ENCODE measurements at places on chromosomes 7 and 10.
A peak's percentile ranks its signal among the peaks of the same experiment; 100 is the strongest.

- no peak for DNase-seq
Measured at GRCh38 chr7:128363261-128363721, 1.8 kb upstream of the PRRT4 start.

DNA sequence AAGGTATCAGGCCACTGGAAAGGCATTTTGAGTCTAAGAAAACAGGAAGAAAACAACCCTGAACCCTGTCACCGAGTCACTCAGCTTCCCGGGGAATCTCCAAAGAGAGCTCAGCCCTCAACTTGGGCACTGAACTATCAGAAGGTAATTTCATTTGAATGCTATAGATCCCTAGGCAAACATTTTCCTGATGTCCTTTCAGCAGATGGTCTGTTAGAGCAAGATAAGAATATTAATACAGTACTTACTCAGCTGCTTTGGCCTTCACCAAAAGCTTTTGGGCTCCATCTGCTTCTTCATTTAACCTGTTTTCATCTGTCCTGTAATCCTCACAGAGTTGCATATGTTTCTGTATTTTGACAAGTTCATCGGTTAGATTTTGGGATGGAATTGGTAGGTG lies 34.2 kb upstream of the LAMB1 start:
- DNase-seq, result no peak

DNA sequence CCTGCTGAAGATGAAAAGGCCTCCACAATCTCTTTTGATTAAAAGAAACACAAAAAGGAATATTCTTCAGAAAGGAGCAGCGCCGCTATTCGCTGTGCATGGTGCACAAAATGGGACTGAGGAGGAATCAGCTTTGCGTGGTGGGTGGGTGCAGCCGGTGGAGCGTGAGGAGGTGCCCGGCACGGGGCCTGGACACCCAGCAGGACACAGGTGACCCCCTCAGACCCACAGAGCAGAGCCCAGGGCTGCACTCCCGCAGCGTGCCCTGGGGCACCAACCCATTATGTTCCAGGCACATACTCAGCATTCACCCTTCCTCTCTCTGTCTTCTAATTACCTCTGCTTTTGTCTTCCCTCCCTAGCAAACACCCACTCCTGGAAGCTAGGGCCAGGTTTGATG lies 238.0 kb upstream of the PPP2R2D start:
- DNase-seq, result no peak

DNA sequence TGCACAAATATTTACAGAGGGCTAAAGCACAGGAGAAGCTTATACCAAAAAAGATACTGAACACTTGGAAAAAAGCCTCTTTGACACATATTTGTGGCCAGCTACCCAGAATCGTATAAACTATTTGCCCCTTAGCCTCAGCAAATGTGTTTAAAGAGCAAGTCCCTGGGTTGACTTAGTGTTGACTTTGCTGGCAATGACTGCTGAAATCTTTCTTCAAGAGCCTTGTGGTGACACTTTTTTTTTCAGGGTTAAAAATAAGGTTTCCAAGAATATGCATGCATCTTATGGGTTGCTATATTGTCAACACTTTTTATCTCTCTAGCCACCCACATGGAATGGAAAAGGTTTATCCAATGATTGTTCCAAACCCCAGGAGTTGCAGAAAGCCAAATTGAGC lies 14.9 kb upstream of the PLEKHS1 start:
- no peak for DNase-seq

DNA sequence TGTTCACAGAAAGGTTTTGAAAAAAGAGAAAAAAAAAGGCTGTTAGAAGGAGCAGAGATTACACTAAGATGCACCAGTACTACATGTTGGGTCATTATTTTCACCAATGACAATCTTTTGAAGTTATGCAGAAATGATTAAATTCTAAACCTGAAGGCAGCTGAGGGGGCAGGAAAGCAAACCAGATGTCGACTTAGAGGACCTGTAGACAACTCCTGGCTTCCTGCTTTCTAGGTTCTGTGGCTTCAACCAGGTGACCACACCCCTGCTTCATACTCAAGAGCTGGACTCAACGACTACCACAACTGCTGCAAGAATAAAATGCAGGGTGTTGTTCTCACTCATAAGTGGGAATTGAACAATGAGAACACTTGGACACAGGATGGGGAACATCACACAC lies 30.0 kb downstream of the MYOF start:
- no peak for DNase-seq

DNA sequence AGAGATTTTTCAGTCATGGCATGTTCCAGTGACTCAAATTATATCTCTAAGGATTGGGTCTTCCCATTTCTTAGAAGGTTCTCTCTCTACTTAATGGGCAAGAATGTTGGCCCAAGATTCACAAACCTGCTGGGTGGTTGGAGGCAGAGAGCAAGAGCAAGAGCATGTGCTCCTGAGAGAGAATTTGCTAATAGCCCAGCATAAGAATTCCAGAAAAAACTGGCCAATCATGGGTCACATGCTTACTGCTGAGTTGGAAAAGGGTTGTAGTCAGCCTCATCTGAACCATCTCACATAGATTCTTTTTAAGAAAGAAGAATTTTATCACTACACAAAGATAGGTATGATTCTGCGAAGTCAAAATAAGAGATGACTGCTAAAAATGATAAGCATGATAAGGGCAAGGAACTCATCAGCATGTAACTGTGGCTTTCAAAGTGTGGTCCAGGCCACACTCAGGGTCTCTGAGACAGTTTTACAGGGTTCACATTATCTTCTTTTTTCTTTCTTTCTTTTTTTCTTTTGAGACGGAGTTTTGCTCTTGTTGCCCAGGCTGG lies 8.2 kb upstream of the VCL start:
- DNase-seq, result no peak

GRCh38 chr10:132691711-132692153 lies 94.2 kb downstream of the NKX6-2 start:
- DNase-seq, result peak; percentile 50

DNA sequence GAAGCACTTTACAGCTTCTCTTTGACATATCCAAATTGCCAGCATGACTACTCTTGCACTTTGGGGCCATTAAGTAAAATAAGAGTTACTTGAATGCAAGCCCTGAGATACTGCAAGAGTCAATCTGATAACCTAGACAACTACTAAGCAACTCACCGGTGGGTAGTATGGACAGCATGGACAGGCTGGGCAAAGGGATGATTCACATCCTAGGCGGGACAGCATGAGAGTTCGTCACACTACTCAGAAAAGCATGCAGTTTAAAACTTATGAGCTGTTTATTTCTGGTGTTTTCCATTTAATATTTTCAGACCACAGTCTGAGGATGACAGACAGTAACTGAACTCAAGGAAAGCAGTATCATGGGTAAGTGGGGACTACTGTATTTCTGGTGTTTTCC lies 84.0 kb downstream of the ORC5 start:
- no peak for DNase-seq

DNA sequence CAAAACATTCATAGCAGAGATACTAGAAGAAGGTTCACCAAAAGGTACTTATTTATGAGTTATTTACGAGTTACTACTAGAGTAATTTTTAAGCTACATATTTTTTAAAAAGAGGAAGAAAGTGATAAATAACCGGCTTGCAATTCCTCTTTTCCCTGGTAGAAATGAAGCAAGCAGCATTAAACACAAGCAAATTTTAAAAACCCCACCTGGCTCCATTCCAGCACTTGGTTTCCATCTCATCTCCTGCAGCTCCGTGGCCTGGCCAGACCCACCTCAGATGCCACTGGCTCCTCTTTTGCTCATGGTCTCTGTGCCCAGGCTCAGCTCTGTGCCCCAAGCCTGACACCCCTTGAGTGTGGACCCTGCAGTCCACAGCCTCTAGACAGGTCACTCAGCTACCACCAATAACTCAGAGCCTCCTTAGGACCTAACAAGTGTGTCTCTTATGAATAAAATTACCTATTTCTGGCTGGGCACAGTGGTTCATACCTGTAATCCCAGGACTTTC lies 479.5 kb downstream of the TNS3 start:
- DNase-seq, result no peak

GRCh38 chr7:108170251-108170650 lies 40.1 kb upstream of the LAMB4 start:
- DNase-seq, result no peak

DNA sequence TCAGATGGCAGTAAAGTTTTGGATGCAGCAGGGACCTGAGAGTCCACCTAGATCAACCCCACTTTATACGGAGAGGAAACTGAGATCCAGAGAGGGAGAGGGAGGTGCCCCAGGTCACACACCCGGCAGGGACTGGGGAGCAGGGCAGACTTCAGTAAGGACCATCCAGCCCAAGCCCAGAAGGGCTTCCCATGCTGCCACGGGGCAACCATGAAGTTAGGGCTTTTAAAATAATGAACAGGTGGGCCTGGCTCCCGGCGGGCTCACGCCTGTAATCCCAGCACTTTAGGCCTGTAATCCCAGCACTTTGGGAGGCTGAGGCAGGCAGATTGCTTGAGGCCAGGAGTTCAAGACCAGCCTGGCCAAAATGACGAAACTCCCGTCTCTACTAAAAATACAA lies 98.5 kb downstream of the HIP1 start:
- no peak for DNase-seq

GRCh38 chr7:157972914-157973313 lies 614.7 kb downstream of the PTPRN2 start:
- peak; percentile 50 for DNase-seq

- no peak for DNase-seq
Measured at GRCh38 chr10:111104811-111105210, 28.0 kb downstream of the ADRA2A start.

- DNase-seq, result no peak
Measured at GRCh38 chr7:112381311-112382091, 68.8 kb upstream of the IFRD1 start.

DNA sequence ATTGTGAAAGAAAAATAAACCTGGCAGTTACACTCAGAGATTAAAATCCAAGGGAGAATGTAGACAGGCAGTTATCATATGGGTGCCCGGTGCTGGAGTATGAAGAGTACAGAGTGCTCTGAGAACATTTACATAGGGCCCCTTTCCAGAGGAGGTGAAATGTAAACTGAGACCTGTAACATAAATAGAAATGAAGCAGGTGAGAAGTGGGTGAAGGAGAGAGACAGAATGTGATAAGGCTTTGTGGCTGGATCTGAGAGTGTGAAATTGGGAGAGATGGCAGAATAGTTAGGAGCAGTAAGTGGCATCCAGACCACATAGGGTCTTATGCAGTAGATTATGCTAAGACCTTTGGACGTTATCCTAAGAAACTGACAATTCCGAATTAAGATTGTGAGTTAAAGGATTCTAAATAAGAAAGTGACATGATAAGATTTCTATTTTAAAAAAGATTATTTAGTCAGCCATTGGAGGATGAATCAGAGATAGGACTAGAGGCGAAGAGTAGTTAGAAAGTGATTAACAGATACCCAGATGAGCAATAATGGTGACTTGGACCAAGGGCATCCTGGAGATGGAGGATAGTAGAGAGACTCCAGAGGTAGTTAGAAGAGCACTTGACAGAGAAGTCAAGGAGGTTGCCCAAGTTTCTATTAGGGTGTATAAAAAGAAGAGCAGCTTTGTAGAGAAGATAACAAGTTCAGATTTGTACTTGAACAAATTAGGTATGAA lies 36.7 kb downstream of the DNAH11 start:
- no peak for DNase-seq

- no peak for DNase-seq
Measured at GRCh38 chr10:36469585-36469984, 655.8 kb upstream of the ANKRD30A start.

GRCh38 chr10:93859049-93859655 lies 34.6 kb upstream of the SLC35G1 start:
- no peak for DNase-seq

GRCh38 chr7:66198469-66198868 lies 6.7 kb upstream of the TPST1 start:
- DNase-seq, result no peak

- DNase-seq, result peak; percentile 75
Measured at GRCh38 chr10:131779661-131780394, 121.0 kb upstream of the PPP2R2D start.

DNA sequence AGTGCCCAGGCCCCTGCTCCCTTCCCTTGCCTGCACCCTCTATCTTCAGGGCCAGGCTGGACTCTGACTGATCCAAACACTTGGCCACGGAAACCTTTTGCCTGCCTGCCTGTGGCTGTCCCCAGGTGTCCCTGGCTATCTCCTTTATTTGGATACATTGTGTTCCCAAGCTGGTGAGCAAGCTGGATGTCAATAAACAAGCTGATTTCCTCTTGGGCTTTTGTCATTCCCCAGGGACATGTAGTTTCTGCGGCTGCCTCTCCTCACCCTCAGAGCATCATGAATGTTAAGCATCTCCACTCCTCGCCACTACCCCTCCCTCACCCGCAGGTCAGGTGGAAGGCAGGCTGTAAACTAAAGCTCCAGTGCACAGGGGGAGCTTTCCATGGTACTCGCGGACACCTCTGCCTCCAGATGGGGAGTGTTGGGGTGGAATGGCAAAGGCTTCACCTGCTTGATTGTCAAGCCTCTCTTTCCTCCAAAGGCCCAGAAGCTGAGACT lies 6.9 kb downstream of the GHRHR start:
- peak; percentile 73 for DNase-seq

GRCh38 chr10:133316266-133316665 lies 7.6 kb downstream of the ZNF511 start:
- DNase-seq, result no peak

DNA sequence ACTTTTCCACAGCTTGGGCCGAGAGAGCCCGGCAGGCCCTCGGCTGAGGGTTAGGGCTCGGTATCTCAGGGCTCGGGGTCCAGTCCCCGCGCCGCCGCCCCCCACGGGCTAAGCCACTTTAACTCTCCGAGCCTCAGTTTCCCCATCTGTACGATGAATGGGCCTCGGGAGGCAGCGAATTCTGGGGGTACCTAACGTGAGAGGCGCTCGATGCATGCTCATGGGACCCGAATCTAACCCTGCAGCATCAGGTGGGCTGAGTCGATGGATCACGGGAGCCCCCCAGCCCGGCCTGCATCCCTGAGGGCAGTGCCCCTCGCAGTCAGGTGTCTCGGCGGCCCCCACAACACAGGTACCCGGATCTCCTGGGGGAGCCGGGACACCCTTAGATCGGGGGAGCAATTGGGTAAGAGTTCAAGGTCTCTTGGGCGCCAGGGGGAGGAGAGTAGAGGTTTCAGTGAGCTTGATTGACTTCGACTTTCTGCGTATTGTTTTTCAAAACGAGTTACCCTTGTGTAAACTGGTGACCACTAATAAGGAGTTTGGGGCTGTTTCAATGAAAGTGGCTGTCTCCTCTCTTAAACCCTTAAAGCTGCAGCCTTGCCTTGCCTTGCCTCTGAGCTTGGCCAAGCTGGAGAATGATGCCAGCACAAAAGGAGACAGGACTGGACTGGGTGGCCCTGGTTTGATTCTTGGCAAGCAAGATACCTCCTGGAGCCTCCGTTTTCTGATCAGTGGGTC lies 631 bp downstream of the POR start:
- peak; percentile 86 for DNase-seq

Measured in lower leg skin (tissue), 4 donors.